ENCODE measurements at places on chromosomes 3 and 15. TPM values are rescaled to one million over a fixed set of nuclear protein-coding genes. Genes with fewer than 3 reads are reported as not detected.

DNA sequence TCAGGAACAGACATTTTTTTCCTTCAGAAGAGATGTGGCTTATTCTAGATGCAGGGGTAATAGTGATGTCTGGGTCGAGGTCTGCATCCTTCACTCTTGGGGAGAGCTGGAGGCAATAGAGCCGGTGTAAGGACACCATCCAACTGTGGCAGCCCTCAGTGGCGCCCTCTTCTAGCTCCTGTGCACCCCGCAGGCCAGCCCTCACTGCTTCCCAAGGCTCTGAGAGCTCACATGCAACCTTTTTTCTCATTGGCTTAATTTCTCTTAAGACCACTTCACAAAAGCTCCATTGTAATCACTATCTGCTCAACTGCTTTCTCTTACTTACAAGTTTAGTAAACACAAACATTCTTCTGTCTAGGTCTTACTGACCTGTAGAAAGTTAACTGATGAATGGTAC lies 3.9 kb upstream of the VPS8 start:
- no peak for DNase-seq
- no peak overlapping the region for H3K27ac ChIP-seq
- H3K4me1 ChIP-seq = peaks cover 21% of the 10 kb centered on the region
- no peaks in the 10 kb centered on the region for H3K27me3 ChIP-seq
- H3K36me3 ChIP-seq = no peaks in the 10 kb centered on the region

GRCh38 chr3:50648313-50648712 lies 26.4 kb upstream of the DOCK3 start:
- peaks cover 55% of the 10 kb centered on the region for H3K36me3 ChIP-seq
- DNase-seq = no peak

MB21D2 gene
- total RNA-seq = 1.0 TPM

PDZRN3 gene
- not detected for total RNA-seq

TLR9 gene
- 2.4 TPM for total RNA-seq

FAM3D gene
- not detected for total RNA-seq

SERPINI1 gene
- total RNA-seq = 4.1 TPM
